Pons (tissue), 1 donor: ENCODE measurements at places on chromosomes 12 and 14.

GRCh38 chr12:107468182-107468581 lies 217.4 kb upstream of the PWP1 start:
- no peak for DNase-seq

- no peak for DNase-seq
Measured at GRCh38 chr12:18151036-18151435, 61.0 kb upstream of the RERGL start.

- DNase-seq: no peak
Measured at GRCh38 chr12:8899830-8900229, 14.5 kb upstream of the PHC1 start.

DNA sequence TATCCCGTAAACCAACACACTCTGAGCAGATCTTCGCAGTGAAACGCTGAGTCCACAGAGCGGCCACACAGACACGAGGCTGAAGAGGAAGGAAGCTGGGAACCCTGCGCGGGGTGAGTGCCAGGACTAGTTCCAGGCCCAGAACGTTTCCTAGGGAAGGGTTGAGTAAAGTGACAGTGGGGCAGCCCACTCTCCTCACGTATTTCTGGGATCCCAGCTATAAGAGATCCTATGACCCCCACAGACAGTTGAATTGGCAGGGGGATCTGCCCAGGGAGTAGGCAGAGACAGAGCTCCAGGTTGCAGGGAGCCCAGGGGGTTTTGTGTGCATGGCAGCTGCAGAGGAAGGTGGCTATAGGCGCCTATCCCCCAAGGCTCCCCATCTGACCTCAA lies 51.1 kb downstream of the GTF2A1 start:
- DNase-seq: peak; percentile 79

GRCh38 chr12:113465808-113466453 lies 5.7 kb downstream of the LHX5 start:
- no peak for DNase-seq

DNA sequence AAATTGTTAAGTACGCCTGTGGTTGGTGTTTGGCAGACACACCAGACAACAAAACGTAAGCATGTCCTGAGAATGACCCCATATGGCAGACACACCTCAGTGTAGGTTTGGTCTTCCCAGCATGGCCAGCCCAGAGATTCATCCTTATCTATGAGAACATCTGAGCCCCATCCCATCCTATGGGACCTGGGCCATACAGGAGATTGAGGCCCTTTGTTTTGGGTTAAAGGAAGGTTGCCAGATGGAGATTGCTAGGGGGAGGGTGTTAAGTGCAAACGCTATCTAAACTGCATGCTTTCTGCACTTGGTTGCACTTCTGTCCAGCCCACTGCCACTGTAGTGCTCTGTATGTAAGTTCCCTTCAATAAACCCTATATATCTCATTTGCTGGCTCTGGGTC lies 4.1 kb upstream of the PCNX4 start:
- DNase-seq: no peak

DNA sequence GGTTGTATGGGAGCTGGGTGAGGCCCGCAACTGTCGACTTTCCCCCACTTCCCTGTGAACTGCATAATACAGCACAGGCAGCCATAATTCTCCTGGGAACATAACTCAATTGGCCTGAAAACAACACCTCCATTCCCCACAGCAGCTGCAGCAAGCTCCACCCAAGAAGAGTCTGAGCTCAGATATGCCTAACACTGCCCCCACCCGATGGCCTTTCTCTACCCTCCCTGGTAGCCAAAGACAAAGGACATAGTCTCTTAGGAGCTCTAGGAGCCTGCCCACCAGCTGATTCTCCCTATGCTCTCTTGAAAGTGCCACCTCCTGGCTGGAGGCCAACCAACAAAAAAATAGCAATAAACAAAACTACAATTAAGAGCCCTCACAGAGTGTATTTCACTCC lies 542.7 kb upstream of the LMO3 start:
- DNase-seq: no peak

DNA sequence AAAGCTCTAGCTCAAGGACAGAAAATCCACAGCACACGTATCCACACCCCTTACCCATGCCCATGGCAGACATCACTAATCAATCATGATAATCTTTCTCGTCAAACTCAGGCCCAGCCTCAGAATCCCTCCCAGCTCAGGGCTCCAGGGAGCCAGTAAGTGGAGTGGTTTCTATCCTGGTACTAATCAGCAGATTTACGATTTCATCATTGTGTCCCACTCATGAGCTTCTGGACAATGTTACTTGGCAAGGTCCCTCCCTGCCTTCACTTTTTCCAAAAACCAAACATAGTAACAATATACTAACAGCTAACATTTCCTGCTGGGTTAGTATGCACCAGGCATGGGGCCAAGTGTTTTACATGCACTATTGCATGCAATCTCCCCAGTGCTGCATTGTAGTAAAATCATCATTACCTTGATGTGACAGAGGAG lies 45.8 kb upstream of the NCOR2 start:
- DNase-seq: no peak

DNA sequence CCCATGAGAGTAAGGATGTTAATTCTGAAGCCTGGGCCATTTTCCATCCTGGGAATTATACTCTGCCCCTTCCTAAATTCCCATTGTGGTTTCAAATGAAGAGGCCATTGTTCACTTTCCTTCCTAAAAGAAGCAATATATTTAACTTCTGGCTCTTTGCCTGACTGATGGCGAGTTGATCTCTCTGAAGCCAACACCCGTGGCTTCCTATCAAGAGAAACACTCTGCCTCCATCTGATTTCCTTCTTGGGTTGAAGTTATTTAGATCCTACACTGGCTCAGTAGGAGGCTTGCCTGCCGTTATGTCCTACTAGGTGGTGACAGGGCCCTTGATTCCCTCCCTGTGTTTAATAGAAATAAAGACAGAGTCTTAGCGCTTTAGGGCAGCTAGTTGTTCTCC lies 97.4 kb downstream of the PRKCH start:
- DNase-seq: peak; percentile 38

DNA sequence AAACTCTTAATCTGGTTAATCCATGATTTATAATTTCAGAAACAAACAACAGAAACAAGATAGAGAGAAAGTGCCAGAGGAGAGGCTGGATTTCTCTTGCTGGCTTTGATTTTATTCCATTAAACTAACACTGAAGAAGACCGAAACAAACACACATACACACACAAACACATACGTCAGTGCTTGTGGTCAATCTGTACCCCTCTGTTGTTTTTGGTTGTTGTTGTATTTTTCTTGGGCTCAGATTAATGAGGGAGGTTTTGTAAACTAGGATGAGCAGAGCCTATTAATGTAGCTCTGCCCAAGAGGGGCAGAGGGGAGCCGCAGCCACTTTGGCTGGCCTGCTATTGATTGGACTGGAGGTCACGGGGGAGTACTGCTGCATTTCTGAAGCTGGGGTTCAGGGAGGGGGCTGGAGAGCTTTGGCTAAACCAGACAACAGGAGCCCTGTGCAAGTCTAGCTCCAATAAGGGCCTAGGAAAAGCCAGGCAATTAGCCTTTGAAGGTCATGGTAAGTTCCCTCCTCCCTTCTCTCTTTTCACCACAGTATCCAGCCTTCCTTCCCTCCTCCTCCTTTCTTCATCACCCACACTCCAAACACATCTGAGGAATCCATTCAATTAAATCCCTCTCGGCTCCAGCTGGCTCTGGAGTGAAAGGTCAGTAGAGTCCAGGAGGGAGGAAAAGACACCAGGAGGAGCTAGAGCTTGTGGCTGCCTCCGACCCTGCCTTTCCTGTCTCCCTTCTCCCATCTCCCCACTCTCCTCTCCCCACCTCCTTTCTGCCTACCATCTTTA lies 344.1 kb upstream of the LMO3 start:
- DNase-seq: no peak

- no peak for DNase-seq
Measured at GRCh38 chr12:31645924-31646323, 13.6 kb upstream of the ETFBKMT start.

GRCh38 chr12:62772416-62772955 lies 162.5 kb downstream of the PPM1H start:
- no peak for DNase-seq

- DNase-seq: no peak
Measured at GRCh38 chr14:49982501-49982951, 89.6 kb downstream of the ARF6 start.

GRCh38 chr12:87801860-87802720 lies 227.1 kb downstream of the C12orf50 start:
- peak; percentile 15 for DNase-seq

DNA sequence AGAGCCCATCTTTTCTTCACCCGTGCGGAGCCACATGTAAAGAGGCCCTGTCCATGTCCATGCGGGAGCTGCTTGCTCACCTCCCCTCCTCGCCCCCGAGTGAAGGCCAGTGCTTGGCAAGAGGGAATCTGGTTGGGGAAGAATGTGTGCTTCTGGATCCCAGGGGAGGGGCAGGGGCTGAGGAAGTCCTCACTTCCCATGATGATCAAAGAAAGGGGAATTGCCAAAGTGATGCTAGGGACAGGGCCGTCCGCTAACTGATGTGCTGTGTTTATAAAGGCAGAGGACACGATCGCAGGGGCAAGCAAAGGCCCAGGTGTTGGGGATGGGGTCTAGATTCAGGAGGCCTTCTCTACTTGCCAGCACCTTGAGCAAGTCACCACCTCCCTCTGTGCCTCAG lies 137.4 kb upstream of the PRMT8 start:
- DNase-seq: no peak

DNA sequence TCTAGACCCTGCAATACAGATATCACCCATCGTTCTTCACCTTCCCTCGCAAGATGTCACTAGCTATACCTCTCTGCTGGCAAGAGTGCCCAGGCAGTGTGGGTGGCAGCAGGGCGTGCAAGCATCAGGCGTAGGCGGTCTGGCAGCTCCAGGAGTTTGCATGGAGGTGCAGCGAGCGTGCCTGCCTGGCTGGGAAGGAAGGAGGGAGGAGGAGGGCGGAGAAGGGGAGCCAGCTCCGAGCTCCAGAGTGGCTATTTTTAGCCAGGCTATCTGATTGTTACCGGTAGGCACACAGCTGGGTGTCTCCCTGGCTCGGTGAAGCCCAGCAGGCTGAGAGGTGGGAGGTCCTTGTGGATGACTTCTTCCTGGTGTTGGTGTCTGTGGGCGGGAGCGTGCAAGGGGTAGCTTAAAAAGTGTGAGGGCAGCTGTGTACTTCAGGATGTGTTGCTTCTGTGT lies 6.2 kb downstream of the FOXJ2 start:
- no peak for DNase-seq

DNA sequence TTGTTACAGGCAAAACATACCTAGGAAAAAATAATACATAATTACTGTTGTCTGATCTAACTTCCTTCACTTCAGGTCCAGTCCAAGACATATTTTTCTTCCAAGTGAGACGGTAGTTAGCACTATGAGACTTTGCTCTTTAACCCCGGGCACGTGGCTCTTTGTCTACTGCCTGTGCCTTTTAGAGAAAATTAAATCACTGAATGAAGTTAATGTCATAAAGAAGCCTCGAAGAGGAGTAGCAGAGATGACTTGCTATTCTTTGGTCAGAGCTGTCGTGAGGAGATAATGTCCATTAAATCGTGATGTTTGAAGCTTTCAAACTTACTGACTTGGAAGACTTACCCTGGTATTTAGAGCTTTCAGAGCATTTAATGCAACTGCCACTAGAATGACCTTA lies 8.7 kb downstream of the TESPA1 start:
- no peak for DNase-seq

DNA sequence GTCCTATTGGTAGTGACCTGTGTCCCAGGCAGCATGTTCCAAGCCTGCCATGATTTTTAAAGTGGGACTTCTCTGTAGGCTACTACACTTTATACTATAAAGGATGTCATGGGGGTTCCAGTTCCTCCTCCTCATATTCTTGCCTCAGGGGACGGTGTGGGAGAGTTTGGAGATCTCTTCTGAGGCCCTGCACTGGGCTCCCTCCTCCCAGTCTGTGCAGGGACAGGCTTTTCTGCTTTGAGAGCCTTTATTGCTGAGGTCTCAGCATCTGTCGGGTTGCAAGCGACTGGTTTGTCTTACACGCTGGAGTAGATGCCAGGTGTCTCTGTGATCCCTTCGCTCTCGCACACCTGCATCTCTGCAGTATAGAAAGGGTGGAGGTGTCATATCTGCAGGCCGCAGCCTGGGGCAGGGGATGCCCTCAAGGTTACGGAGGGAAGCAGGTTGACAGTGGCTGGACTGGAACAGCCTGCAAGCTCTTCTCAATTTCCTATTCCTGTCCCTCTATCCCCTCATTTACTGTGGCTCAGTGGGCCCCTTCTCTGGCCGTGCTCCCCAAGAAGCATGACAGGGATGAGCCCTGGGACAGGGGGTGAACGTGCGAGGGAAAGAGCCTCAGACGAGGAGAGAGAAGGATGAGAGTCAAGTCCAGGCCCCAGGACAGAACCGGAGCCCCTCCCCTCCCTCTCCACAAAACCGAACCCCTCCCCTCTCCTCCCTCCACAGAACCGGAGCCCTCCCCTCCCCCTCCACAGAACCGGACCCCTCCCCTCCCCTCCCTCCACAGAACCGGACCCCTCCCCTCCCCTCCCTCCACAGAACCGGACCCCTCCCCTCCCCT lies 51.3 kb downstream of the SLC6A12 start:
- DNase-seq: no peak

GRCh38 chr14:84465880-84466279 lies 1064.1 kb upstream of the FLRT2 start:
- no peak for DNase-seq

DNA sequence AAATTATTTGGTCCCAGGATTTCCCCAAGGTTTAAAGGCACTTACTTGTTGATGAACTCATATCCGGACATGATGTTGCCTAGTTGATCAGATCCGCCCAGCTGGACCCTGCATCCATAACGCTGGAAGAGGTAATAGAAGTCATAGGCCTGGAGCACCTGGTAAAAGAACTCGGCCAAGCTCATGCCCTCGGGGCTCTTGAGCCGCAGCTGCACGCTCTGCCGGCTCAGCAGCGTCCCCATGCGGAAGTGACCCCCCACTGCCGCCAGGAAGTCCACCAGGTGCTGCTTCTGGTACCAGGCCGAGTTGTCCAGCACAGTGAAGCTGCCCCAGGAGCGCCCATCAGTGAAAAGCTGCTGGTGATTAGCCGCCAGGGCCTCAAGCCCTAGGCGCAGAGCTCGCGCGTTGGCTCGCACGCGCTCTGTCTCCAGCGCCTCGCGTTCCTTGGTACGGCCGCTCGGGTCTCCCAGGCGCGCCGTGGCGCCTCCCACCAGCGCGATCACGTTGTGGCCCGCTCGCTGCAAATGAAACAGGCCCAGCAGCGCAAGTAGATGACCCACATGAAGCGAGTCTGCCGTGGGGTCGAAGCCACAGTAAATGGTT lies 545 bp downstream of the YARS2 start:
- DNase-seq: peak; percentile 56

DNA sequence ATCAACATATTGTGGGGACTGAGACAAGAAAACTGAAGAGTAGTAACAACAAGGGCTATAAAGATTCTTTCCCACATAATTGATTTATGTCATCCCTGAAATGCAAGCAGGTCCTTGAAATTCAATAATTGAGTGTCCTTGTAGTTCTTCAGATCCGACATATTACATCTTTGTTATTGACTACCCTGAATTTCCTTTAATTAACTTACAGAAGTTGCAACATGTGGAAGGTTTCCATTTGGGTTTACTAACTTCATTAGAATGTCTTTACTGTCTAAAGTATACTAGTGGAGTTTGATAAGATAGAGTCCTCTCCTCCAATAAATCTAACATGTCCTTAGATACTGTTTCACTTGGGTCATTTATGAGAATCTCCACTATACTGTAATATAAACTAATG lies 951.8 kb downstream of the SLC6A15 start:
- DNase-seq: no peak

- DNase-seq: no peak
Measured at GRCh38 chr12:132570635-132571034, 39.7 kb downstream of the LRCOL1 start.
